Stimulated activated CD4-positive, alpha-beta T cell treated with anti-CD3 and anti-CD28 coated beads, Interleukin-12 subunit alpha, Interleukin-12 subunit beta, amount 100 ng/mL, for 24 hours (primary cell): ENCODE measurements at places on chromosomes 13 and 19.

DNA sequence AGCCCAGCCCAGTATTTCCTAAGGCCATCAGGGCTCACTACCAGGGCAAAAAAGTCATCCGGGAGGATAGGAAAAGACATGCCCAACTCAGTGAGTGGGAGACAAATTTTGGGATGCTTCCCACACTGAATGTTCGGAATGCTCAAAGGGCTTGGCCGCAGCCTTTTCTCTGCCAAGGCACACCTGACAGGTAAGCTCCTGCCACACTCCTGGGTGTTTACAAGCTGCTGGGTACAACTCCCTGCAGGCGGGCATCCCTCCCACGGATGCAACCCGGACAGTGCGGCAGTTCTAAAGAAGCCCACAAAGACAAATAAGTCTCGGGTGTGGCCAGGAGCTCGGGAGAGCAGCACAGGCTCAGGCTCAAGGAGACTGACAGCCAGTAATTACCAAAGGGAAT lies 28.1 kb downstream of the SLC7A1 start:
- DNase-seq: no peak

- no peak for DNase-seq
Measured at GRCh38 chr13:36549755-36550154, 117.5 kb downstream of the CCNA1 start.

DNA sequence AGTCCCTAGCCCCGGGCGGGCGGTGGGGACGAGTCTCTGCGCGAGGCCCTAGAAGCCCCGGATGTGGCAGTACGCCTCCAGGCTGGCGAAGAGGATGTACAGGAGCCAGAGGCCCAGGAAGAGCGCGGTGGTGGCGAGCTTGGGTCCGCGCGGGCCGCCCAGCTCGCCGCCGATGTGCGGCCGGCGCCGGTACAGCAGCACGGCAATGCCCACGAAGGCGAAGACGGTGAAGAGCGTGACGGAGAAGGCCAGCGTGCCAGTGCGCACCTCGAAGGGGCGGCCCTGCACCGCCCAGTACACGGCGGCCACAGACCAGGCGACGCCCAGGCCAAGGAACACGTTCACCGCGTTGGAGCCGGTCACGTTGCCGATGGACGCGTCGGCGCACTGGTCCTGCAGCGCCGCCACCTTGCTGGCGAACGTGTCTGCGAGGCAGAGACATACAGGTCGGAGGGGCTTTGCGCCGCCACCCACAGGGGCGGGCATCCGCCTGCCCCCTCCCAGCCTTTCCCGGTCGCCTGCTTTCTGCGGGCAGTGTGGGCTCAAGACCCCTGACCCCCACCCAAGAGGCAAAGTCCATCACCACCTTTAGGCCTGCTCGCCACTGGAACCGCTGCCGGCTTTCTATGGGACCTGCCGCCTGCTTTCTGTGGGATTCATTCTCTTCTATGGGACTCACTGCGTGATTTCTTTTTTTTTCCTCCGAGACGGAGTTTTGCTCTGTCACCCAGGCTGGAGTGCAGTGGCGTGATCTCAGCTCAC lies 10.9 kb upstream of the MEIS3 start:
- DNase-seq: no peak

GRCh38 chr13:64332048-64332447 lies 2898.1 kb downstream of the PCDH9 start:
- no peak for DNase-seq

DNA sequence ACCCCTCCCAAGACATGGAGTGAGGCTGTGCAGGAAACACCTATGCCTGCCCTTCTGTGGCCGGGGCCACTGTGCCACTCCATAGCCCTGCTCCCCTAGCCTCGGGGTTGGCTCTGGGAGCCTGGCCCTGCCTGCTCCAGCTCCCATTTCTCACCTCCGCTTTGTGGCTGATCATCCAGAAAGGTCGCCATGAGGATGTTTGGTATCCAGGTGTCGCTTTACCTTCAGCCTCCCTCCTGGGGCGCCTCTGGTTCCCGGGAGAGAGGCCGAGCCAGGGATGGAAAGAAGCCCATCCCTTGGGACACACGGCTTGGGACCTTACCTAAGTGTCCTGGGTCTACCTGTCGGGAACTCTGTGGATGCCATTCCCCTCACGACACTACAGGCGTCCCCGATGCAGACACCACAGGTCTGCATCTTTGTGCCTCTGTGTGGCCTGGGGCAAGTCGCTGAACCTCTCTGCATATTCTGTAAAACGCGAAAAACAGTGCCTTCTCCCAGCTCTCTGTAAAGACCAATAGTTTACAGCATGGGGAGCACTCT lies 3.4 kb upstream of the MCF2L start:
- no peak for DNase-seq

- no peak for DNase-seq
Measured at GRCh38 chr13:40275155-40275554, 391.3 kb downstream of the FOXO1 start.
